Activated T-cell treated with anti-CD3 and anti-CD28 coated beads, Interleukin-2, amount 50 U/mL, for 48 hours (primary cell): ENCODE measurements at places on chromosomes 3 and 15.
A peak's percentile ranks its signal among the peaks of the same experiment; 100 is the strongest.

DNA sequence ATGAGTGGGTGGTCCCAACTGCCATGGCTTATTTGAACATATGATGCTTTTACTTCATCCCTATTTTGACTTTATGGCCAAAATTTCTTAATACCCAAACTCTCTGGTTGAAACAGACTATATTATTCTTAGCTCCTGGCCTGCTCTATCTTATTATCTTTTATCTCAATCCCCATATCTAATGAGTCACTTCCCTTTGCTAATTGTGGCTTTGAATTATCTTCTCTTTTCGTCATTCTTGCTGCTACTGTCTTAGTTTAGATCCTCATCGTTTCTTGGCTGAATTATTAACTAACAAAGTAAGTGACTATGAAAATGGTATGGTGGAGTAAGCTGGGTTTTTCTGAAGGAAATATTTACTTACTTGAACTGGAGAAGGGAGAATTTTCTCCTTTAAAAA, 28.2 kb upstream of the DNAJC19 start:
- DNase-seq = no peak

DNA sequence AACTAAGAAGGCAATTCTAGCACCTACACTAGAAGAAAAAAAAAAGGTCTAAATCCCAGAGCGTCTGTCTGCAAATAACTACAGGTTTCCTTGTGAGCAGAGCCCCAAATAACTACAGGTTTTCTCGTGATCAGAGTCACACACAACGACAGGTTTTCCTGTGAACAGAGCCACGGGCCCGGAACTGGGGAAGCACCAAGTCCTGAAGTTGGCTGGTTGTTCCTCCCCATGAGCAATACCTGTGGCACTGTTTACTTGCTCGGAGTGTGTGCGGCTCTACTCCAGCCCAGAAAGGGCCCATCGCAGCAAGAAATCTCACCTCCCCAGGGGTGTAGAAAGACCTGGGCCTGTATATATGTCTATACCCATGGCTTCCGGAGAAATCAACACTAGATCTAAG, 644 bp upstream of the MASP1 start:
- DNase-seq = no peak

DNA sequence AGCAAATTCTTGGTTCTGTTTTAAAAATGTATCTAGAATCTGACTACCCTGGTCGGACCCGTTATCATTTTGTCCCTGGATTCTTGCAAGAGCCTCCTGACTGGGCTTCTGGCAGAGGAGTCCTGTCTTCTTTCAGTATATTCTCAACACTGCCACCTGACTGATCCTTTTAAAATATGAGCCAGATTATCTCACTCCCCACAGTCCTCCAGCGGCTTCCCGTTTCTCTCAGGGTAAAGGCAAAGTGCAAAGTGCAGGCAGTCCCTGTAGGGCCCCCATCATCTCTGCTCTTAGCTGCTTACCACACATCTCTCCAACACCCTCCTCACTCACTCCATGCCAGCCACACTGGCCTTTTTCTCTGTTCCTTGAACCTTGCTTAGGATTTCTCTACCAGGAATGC, 28.4 kb downstream of the CRTC3 start:
- DNase-seq = no peak

- peak; percentile 10 for DNase-seq
These were observed 19.1 kb upstream of the EPB42 start for GRCh38 chr15:43239732-43240491.

GRCh38 chr3:104005815-104006214, 1360.9 kb upstream of the ALCAM start:
- DNase-seq = no peak

GRCh38 chr3:3560591-3561311, 238.5 kb upstream of the LRRN1 start:
- no peak for DNase-seq

DNA sequence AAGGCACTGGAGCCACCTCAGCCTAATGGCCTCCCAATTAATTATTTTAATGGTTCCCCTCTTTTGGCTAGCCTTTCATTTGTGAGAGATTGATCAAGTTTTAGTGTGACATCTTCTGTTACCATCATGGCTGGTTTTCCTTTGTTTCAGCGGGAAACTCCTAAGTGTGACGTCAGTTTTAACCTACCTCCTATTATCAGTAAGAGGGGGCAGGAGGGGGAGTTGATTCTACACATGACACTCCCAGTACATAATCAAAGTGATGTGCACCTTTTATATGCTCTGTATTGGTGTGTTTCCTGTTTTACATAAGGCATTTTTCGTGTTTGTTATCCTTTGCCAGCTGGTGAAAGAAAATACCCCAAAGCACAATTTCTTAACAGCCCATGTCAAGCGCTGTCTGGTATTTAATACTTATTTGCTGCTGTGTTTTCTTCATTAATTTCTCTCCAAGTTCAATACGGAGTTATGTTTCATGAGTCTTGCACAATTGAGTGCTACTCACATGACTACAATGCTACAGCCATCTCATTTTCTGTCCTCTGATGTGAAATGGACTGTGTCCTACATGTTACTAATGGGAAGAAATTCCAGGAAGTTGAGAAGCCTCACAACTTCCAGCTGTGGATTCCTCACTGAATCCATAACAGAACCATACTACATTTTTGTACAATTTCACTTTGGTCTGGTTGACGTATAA, 52.2 kb upstream of the POLR2M start:
- DNase-seq = no peak

DNA sequence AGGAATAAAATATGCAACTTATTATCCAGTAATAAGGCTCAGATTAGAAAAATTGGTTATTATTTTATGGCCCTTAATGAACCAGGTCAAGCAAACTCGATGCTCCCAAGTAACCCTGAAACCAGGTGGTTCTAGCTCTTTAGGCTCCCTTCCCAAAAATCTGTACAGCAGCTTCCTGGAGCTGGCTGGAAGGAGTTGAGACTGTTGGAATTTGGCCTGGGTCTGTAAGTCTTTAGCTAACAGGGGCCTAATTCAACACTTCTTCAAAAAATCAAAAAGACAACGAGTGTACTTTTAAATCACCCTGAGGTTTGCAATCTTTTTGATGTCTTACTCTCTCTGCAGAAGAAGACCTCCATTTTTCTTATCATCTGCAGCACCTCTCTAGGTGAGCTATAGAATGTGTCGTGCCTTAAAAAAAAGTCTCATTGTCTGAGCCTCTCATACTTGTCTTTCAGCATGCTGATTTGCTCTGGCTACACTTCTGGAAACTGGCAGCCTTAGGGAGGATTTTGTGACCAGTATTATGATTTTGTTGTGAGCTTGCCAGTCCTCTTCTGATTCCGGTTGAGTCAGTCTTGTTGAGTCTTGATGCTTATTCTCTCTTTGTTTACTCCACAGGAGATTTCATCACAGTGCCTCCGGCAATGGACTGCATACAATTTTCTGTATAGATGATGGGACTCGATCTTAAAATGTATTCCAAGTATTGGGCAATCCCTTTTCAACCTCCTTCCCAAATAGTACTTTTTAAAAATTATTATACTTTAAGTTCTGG, 235.0 kb upstream of the KBTBD8 start:
- no peak for DNase-seq

GRCh38 chr3:46955157-46955556, 21.4 kb downstream of the CCDC12 start:
- no peak for DNase-seq

GRCh38 chr3:196757876-196758739, 18.5 kb downstream of the PAK2 start:
- peak; percentile 41 for DNase-seq

DNA sequence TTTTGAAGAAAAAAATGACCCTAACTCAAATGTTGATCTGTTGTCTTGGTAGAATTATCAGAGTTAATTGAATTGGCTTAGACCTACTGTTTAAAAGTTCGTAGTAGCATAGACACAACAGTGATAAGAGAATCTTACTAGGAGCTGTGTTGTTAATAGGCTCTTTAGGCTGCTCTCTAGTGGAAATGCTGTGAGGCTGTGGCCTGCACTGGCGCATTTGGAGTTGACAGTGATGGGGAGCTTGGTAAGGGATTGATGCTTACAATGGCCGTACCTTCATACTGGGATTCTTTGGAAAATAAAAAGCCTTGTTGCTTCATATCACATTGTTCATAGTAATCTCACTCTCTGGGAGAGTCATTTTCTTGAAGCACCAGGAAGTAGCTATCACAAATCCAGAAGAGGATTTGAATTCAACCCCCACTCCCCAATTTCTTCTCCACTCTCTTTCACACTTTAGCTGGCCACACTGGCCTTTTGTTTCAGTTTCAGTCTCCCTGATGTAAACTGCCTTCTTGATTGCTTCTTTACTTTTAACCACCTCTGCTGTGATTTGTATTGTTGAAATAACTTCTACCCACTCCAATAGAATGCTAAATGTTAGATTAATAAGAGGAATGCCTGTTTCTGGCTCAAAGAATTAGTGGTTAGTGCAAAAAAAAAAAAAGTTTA, 56.6 kb downstream of the CEP63 start:
- no peak for DNase-seq

DNA sequence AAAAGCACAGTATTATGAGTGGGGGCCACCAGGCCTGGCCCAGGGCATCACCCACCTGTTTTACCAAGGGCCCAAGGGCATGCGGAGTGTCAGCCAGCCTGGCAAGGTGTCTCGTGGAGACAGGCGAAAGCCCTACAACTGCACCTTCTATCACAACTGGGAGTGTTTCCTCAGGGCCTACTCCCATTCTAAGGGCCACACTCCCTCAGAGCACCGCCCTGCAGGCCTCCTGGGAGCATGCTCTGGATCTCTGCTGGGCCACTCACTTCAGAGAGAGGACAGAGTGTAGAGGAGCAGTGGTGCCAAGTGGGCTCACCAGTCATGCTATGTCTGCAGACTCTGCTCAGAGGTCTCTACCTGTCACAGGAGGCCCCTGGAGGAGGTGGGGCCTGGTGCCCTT, 21.2 kb upstream of the CLK3 start:
- no peak for DNase-seq

DNA sequence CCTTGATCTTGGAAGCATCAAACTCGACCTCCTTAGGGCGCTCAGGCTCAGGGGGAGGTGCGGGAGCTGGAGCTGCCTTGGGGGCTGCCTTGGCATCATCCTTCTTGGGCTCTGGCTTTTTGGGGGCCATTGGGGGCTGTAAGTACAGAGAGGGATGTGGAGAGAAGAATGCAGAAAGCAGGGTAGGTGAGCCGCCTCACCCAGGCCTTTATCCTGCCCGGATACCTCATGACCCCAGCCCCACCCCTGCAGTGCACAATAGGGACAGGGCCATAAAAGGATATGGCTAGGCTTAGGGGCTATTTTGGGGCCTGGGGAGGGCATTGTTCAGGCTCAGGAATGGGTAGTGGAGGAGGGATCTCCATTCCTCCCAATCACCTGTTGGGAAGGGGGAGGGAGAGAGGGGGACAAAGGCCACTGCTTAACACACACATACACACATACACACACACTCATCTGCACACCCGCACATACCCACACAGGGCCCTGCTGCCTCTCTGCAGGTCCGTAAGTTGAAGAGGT, at the start of gene MYL3:
TSS of gene MYL3 (minus strand) at position 184 of the 522 bp plus-strand sequence. CDS start at position 130, 54 bp downstream.
- DNase-seq = no peak

GRCh38 chr15:98548139-98548971, 100.0 kb upstream of the IGF1R start:
- peak; percentile 73 for DNase-seq

DNA sequence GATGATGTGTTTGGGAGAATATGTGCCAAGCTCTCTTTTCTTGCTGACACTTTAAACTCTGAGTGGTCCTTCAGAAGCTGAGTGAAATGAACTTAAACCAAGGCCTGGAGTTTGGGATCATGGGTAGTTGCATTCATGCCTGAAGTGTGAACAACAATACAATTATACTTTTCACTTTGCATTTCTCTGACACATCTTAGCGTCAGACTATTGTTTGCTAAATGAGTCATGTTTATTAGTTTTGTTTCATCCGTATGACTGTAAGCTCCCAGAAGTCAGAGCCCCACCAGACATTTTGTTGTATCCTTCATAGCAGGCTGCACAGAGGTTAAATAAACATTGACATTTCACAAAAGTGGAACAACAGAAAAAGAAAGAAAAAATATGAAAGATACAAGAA, 542.6 kb downstream of the TUSC7 start:
- DNase-seq = no peak

GRCh38 chr3:67683522-67683921, 29.1 kb upstream of the SUCLG2 start:
- DNase-seq = no peak

DNA sequence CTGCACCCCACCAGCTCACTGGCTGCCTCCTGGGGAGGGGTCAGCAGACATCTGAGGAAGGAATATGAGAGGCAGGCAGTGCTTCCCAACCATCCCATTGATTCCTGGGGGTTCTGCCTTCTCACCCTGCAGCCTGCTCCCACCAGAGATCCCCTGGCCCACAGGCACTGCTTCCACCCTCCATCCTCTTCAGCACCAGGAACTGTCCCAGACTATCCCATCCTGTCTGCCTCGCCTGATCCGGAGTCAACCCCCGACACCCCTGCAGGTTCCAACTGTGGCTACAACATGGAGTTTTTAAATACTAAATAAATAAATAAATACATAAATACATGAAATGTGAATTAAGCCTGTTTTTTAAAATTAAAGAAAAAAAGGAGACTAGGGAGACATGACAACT, 43.6 kb downstream of the CACNA2D2 start:
- DNase-seq = no peak

GRCh38 chr3:52167240-52167639, 13.0 kb upstream of the POC1A start:
- DNase-seq = no peak

DNA sequence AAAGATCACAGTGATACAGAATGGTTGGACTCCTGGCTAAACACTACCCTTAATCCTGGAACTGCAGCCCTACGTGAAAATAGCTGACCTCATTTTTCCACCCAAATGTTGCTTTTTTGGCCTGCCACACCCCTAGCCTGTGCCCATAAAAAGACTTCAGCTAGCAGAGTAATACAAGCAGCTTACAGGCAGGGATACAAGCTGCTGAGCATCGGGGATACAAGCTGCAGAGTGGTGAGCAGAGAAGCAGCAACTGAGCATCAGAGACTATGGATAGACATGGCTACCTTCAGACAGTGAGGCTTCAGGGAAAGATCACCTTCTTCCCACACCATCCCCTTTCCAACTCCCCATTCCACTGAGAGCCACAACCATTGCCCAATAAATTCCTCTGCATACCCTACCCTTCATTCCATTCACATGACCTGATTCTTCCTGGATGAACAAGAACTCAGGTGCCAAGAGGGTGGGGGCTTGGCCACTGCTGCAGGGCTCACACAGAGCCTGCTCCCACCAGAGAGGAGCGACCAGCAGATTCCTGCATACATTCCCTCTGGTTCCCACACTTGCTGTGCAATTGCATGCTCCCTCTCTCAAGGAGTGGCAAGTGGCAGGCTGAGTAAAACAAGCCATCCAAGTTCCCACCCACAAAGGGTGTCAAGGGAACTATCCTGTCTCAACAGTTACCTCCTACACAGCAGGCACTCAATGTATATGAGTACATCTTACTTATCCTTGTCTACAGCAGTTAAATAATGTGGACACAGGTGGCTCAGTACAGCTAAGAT, 217.5 kb downstream of the ALCAM start:
- DNase-seq = no peak

- no peak for DNase-seq
These were observed 28.9 kb downstream of the OSBPL10 start for GRCh38 chr3:31952205-31952604.

DNA sequence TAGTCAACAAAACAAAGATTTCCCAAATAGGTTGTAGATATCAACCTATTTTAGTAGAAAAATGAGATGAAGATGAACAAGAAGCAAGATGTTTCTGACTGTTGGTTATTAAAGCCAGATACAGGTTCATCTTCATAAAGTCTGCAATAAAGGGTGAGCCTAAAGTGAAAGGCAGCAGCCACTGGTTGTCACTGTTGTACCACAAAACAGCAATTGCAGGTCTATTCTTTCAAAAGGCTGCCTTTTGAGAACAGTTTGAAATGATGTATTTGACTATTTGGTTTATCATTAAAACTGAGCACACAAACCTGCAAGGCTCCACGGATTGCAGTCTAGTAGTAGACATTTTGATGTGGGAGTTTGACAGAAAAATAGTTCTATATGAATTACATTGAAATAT, 543.4 kb downstream of the GBE1 start:
- no peak for DNase-seq
